ENCODE measurements at places on chromosomes 12 and 14.

- no peak for DNase-seq
Observed at GRCh38 chr12:97513950-97514349, 51.3 kb downstream of the RMST start.

GRCh38 chr14:53567236-53567780 is 389.3 kb downstream of the BMP4 start:
- no peak for DNase-seq

GRCh38 chr14:61254808-61255526 is 26.2 kb downstream of the TMEM30B start:
- no peak for DNase-seq

DNA sequence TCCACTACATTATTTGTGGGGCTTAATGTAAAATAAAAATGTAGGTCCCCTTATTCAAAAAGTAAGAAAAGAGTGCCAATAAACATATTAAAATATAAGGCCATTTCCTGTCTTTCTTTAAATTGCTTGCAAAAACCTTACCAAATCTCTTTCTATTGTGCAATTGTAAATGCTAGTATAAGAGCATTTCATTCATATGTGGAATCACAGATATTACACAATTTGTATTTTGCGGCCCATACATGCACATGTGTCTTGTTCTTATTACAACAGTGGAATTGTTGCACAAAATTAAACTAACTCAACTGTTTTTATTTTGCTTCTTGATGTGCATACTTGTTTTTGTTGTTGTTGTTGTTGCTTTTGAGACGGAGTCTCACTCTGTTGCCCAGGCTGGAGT is 20.1 kb upstream of the CRADD start:
- DNase-seq, result no peak

GRCh38 chr14:22597265-22597664 is 835 bp upstream of the ABHD4 start:
- no peak for DNase-seq
